Fibroblast of the conjunctiva (primary cell): ENCODE measurements at places on chromosomes 11 and 22.

GRCh38 chr22:42685941-42686653 lies 34.6 kb downstream of the A4GALT start:
- peak; percentile 67 for DNase-seq

DNA sequence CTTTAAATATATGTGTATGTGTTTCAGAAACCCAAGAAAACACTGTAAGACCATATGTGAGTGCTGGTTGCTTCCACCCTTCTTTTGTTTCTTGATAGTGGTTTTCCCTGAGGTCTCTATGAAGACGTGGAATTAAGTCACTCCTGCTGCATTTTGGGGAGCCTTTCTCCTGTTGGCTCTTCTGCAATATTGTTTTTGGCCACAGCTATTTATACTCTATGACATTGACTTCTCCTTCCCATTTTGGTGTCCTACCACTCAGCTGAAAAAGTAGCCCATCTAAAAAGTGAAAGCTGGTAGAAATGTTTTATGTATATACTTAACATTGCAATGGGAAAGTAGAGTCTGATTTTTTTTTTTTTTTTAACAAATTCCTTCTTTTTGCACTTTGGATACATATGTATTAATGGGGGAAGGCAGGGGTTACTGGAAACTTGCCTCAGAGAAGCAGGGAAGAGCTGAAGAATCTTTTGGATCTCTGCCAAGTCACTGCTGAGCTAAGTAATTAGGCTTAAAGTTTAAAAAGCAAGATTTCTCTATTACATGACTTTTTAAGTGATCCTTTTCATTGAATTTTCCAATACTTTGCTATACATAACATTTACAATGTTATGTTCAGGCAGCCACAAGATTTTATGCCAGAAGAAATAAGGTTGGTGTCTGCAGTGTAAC lies 1.8 kb downstream of the TTC17 start:
- DNase-seq = no peak

- DNase-seq = peak; percentile 55
Measured at GRCh38 chr11:59135648-59136461, 6.8 kb upstream of the FAM111A start.

DNA sequence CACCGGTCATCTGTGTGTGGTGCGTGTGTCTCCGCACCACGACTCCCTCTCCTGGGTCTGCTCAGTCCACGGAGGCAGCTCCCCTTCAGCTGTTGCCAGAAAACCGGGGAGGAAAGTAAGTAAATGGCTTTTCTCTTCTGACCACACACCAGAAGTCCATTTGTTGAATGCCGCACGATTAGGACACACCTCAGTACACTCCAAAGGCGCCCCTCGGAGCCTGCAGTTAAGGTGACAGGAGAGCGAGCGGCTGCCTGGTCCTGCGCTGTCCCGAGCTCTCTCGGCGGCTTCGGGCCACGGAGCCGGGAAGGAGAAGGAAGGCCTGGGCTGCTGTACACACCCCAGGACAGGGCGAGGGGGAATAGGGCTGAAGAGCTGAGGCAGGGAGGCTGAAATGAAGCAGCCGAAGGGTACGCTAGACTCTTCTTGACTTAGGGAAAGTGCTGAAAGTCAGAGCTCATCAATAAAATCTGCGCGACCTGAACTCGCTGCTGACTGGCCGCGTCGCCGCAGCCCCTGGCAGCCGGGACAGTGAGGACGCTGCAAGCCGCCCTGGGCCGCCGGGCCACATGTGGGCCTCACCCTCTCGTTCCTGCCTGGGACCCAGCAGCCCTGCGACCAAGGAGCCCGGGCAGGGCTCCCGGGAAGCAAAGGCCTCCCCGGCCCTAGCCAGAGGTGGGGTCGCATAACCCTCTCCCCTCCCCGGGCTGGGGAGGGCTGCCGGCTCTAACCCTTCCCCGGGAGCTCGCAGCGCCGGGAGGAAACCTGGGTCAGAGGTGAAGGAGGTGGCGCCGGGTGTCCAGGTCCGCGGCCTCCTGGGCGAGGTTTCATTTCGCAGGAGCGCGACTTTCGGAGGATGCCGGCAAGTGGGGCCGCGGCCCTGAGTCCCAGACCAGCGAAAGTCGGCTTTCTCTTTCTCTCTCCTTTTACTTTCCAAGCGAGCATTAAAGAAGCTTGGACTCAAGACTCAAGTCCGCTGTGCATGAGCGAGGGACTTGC lies 1.6 kb upstream of the PAX6 start:
- no peak for DNase-seq

DNA sequence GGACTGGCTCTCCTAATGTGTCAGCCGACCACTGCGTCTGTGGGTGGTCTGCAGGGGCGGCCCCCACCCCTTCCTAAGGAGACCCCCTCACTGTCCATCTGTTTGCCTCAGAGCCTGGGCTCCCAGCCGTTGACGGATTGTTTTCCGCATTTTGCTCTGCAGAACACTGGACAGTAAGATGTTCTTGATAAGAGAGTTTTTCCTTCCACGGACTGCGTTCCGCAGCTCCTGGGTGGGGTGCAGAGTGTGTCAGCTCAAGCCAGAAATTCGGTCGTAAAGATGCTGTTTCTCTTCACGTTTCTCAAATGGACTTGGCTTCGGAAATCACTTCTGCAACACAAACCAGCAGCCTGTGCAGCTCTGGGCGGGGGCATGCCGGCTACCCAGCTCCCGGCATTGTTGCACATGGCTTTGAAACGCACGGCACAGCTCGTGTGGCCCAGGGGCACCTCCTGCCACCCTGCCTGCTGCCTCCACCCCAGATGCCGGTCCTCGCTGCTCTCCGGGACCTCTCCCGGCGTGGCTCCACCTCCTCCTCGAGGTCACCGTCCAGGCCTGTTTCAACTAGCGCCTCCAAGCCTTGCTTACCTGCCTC lies 2.9 kb upstream of the MRGPRG start:
- DNase-seq = no peak

DNA sequence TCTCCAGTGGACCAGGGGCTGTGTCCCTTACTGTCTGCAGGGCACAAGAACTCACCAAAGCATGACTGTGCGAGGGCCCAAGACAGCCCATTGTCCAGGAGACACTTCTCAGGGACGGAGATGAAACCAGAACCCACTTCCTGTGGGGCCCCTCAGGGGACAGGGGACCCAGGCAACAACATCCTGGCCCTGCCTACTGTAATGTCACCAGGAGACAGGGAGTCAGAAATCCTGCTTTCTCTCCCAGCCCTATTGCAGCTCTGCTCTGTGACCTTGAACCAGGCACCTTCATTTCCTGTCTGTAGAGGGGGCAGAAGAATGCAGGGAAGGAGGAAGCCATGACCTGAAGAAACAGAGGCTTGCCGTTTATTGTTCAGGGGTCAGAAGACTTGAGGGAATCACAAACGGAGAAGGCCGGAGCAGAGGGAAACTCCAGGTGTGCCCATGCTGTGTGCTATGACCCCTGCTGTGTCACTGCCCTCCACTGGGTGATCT lies 98.0 kb downstream of the NAT10 start:
- DNase-seq = no peak

DNA sequence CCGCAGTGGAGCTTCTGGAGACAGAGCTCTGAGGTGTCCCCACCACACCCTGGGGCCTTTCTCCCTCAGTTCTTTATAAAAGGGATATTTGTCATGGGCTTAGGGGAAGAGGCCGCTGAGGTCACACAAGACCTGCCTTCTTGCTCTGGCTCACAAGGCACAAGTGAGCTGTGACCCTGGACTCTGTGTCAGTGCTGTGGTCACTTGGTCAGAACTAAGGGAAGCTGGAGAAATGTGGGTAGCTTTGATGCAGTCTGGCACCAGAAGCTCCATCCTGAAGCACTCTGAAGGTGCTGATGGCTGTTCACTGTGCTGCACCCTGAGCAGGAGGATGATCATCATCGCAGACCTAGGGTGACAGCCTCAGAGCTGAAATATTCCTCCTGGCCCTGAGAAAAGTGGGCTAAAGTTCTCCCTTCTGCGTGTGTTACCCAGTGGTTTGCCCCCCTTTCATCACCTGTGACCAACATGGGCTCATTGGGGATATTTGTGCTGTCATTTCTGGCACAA lies 28.1 kb upstream of the VPREB1 start:
- DNase-seq = no peak

DNA sequence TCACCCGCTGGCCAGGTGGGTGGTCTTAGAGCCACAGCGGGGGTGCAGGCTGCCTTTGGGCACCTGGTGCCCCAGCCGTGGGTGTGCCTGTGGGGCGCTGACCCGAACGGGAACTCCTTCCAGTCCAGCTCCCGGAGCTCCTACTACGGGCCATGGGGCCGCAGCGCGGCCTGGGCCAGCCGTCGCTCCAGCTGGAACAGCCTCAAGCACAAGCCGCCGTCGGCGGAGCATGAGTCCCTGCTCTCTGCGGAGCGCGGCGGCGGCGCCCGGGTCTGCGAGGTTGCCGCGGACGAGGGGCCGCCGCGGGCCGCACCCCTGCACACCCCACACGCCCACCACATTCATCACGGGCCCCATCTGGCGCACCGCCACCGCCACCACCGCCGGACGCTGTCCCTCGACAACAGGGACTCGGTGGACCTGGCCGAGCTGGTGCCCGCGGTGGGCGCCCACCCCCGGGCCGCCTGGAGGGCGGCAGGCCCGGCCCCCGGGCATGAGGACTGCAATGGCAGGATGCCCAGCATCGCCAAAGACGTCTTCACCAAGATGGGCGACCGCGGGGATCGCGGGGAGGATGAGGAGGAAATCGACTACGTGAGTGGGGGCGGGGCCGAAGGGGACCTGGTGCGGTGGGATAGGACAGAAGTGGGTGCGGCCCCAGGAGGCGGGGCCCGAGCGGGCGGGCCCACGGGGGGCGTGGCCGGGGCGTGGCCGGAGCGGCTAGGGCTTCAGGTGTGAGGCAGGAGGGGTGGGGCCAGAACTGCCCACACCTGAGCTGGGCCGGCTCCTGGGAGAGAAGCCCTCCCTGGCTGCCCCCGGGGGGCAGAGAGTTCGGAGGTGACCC lies 91.5 kb downstream of the CACNA1I start:
- no peak for DNase-seq

DNA sequence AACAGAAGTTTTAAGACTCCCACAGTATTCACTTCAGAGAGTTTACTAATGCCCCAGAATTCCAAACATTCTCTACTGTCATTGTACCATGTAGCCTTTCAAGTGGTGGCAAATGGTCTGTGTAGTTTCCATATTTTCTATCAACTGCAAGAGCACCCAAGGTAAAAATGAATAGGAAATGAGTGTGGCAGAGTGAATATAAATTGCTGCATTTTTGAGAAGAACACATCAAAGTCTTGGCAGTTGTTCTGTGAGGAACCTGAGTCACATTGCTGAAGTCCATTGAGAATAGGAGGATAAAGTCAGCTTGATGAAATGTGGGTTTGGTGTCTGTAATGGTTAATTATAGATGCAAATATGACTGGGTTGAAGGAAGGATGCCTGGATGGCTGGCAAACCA lies 193.6 kb downstream of the AASDHPPT start:
- DNase-seq = no peak

- DNase-seq = no peak
Measured at GRCh38 chr11:97943493-97943892, 1077.3 kb upstream of the CNTN5 start.

DNA sequence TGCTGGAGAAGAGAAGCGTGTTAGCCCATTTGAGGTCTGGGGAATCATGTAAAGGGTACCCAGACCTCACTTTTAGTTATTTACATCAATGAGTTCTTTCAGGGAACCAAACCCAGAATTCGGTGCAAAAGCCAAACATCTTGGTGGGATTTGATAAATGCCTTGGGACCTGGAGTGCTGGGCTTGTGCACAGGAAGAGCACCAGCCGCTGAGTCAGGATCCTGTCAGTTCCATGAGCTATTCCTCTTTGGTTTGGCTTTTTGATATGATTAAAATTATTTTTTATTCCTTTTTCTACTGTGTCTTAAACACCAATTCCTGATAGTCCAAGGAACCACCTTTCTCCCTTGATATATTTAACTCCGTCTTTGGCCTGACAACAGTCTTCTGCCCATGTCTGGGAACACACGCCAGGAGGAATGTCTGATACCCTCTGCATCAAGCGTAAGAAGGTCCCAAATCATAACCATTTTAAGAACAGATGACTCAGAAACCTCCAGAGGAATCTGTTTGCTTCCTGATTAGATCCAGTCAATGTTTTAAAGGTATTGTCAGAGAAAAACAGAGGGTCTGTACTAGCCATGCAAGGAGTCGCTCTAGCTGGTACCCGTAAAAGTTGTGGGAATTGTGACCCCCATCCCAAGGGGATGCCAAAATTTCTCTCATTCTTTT lies 65.2 kb downstream of the ALX4 start:
- DNase-seq = no peak

- no peak for DNase-seq
Measured at GRCh38 chr11:12074529-12075195, 35.7 kb upstream of the MICAL2 start.

- no peak for DNase-seq
Measured at GRCh38 chr11:65492637-65493366, 6.0 kb upstream of the MALAT1 start.

DNA sequence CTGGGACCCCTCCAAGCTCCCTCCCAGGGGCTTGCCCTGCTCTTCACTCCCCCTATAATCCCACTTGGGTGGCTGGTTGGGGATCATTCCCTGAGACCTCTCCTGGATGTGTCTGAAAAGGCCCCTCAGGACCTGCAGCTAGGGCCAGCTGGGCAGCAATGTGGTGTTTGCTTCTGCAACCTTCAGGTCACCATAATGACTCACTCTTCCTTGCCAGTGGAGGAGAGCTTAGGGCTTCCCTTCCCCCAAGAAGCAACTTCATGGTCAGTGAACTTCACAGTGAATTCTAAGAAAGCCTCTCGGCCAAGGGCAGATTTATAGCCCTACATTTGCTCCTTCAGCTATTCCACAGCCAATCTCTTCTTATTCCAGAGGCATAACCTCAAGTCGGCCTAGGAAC lies 45.1 kb upstream of the TSPAN18 start:
- DNase-seq = peak; percentile 0

- no peak for DNase-seq
Measured at GRCh38 chr11:58912124-58912523, 27.2 kb upstream of the GLYATL1 start.

DNA sequence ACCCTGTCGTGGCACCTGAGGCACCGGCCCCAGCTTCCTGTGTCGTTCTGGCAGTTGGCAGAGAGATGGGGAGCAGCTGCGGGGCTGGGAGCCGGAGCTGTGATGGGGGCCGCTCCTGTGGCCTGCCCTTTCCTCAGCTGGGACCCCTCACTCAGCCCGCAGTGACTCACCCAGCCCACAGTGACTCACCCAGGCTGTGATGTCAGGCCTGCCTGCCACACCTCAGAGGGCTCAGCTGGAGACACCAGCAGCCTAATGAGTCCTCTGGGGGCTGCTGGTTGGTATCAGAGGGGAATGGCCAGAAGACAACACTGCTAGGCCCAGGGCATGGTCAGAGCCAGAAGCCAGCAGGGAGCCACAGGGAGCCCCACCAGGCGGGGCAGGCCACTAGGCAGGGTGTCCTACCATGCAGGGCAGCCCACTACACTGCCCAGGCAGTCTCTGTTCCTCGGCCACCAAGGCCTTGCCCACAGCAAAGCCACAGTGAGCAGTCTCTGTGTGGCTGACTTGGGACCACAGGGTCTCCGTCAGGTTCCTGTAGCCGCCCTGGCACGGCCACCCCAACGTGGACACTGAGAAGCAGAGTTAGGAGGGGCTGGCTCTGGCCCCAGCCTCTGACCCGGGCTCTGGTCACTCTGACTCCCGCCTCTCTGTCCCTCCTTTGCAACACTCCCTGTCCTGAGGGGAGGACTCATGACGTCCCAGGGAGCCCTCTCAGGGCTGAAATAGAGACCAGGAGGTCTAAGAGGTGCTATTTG lies 4.2 kb upstream of the FXYD2 start:
- no peak for DNase-seq

- DNase-seq = no peak
Measured at GRCh38 chr11:121887569-121887968, 228.4 kb downstream of the BLID start.

GRCh38 chr22:31248138-31248745 lies 36.1 kb downstream of the LIMK2 start:
- DNase-seq = peak; percentile 78
